H7 (cell line): ENCODE measurements at places on chromosomes 7 and 10. TPM values are rescaled to one million over a fixed set of nuclear protein-coding genes. Genes with fewer than 3 reads are reported as not detected.

Gene CRHR2
- not detected in 2 replicates for total RNA-seq

Gene NSUN5
- 69.1 and 90.9 TPM in 2 replicates for total RNA-seq

Gene INPP5A
- total RNA-seq, result 21.0 and 29.2 TPM in 2 replicates

Gene NME8
- 2.7 TPM in 1 of 2 replicates, not detected in the other for total RNA-seq

Gene LDB1
- total RNA-seq, result 85.5 and 87.2 TPM in 2 replicates

Gene SFTPD
- 0.21 and 1.5 TPM in 2 replicates for total RNA-seq

Gene NRCAM
- 0.38 and 1.8 TPM in 2 replicates for total RNA-seq
